ENCODE measurements at places on chromosomes 5 and 9.

DNA sequence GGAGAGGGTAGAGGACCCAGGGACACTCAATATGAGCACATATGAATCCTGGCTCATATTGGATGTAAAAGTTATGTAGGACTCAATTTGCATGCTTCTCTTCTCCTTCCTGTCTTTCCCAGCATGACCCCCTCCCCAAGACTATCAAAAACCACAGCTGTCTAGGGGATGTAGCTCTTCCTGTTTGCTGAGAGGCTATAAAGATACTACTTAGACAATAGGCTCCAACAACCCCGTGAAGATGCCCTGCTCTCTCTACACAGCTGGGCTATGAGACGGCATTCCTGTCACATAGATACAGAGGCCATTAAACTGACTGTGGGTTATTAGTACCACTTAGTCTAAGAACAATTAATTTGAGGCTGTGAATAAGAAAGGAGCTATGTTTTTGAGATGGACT, 56.5 kb upstream of the PCSK1 start:
- H3K4me3 ChIP-seq: no peak overlapping the region
- H3K4me1 ChIP-seq: peaks cover 24% of the 10 kb centered on the region
- no peaks in the 10 kb centered on the region for H3K27me3 ChIP-seq
- no peak overlapping the region for H3K27ac ChIP-seq

DNA sequence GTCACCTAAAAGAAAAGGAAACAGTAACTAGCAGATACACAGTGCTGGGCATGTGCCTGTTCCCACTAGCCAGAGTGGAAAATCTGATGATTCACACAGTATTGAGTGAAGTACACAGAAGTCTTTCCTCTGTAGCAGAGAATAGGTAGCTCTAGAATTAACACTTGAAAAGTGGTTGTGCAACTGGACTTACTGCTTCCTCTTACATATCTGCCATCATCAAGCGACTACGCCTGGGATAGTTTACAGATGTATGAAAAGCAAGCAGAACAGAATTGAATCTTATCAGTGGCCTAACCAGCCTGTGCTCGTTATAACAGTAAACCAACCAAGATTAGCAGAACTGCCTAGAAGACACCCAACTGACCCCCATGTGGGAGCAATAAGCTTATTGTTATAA, 130.6 kb downstream of the DTWD2 start:
- H3K36me3 ChIP-seq: no peaks in the 10 kb centered on the region
- no peak overlapping the region for H3K27ac ChIP-seq
- DNase-seq: no peak
- no peaks in the 10 kb centered on the region for H3K4me1 ChIP-seq
- no peak overlapping the region for H3K4me3 ChIP-seq

GRCh38 chr5:174400461-174400860, 323.9 kb upstream of the MSX2 start:
- no peaks in the 10 kb centered on the region for H3K36me3 ChIP-seq
- no peaks in the 10 kb centered on the region for H3K27me3 ChIP-seq
- no peak for DNase-seq
- no peak overlapping the region for H3K4me3 ChIP-seq
- H3K4me1 ChIP-seq: no peaks in the 10 kb centered on the region

- H3K4me3 ChIP-seq: no peak overlapping the region
- H3K36me3 ChIP-seq: peaks cover 6% of the 10 kb centered on the region
- no peaks in the 10 kb centered on the region for H3K27me3 ChIP-seq
- no peaks in the 10 kb centered on the region for H3K4me1 ChIP-seq
- DNase-seq: no peak
Observed at GRCh38 chr9:14799030-14799429, 76.5 kb upstream of the CER1 start.

DNA sequence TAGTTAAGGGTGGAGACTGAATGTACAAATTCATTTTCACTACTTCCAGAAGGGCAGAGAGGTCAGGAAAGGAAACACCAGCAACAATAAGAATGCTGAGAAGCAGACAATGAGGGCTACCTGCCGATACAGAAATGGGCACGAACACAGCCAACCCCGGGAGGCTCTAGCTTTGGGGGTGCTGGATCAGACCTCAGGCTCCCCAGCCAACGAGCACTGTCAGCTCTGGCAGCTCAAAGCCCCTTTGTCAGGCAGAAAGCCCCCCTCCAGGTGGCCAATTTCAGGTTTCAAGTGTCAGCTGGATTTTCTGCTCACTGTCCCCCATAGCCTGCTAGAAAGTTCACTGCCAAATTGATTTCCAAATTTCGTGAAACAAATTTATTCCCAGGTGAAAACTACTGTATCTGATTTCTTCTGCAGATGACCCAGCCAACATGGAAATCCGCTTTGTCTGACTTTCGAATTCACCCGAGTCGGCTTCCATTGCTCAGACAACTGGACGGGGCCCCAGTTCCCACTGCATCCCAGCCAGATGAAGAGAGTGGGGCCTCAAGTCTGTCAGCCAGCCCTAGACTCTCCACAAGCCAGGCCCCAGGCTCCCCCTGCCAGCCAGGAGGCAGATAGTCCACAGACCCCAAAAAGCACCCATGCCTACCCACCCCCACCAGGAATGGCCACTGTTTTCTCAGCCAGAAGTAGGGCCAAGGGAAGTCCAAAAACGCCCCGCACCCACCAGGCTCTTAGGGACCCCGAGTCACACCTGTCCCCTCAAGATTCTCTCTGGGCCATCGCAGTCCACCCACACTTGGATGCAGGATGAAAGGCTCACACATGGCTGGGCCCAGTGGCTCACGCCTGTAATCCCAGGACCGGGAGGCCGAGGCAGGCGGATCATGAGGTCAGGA, 96.5 kb upstream of the PHYKPL start:
- H3K36me3 ChIP-seq: no peaks in the 10 kb centered on the region
- H3K4me1 ChIP-seq: peaks cover 35% of the 10 kb centered on the region
- no peak overlapping the region for H3K27ac ChIP-seq
- no peak overlapping the region for H3K4me3 ChIP-seq
- no peak for DNase-seq

- no peaks in the 10 kb centered on the region for H3K4me1 ChIP-seq
- no peak overlapping the region for H3K4me3 ChIP-seq
- no peaks in the 10 kb centered on the region for H3K36me3 ChIP-seq
- H3K27me3 ChIP-seq: no peaks in the 10 kb centered on the region
Observed at GRCh38 chr9:101571114-101571513, 23.7 kb downstream of the PPP3R2 start.

GRCh38 chr5:6675784-6676491, 37.3 kb upstream of the TENT4A start:
- no peaks in the 10 kb centered on the region for H3K36me3 ChIP-seq
- H3K4me3 ChIP-seq: no peak overlapping the region
- DNase-seq: no peak

- H3K4me1 ChIP-seq: no peaks in the 10 kb centered on the region
- DNase-seq: no peak
- H3K4me3 ChIP-seq: no peak overlapping the region
- no peak overlapping the region for H3K27ac ChIP-seq
- no peaks in the 10 kb centered on the region for H3K27me3 ChIP-seq
Observed at GRCh38 chr9:108766626-108767161, 89.1 kb downstream of the ACTL7B start.

- H3K27ac ChIP-seq: no peak overlapping the region
- DNase-seq: no peak
- no peak overlapping the region for H3K4me3 ChIP-seq
- H3K27me3 ChIP-seq: peaks cover 21% of the 10 kb centered on the region
Observed at GRCh38 chr9:92807031-92807756, 42.6 kb upstream of the BICD2 start.

- H3K36me3 ChIP-seq: no peaks in the 10 kb centered on the region
- no peaks in the 10 kb centered on the region for H3K4me1 ChIP-seq
- no peaks in the 10 kb centered on the region for H3K27me3 ChIP-seq
- DNase-seq: no peak
- H3K27ac ChIP-seq: no peak overlapping the region
Observed at GRCh38 chr9:98927724-98928123, 16.0 kb upstream of the COL15A1 start.

DNA sequence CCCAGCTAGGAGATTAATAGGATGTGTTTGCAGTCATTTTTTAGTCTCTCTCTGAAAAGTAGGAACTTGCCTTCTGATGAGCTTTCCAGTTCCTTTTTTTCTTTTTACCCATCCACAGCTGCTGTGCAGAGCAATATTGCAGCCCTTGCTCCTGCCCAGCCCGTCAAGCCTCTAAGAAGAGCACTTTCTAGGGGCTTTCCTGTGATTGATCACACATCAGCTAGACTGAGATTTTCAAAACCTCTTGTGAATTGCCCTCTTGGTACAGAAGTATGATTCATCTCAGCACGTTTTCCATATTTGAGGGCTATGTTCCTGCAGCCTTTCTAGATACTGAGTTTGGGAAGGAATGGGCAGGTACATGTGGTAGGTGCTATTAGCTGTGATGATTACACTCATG, 93.9 kb downstream of the GALNT10 start:
- DNase-seq: no peak
- H3K36me3 ChIP-seq: no peaks in the 10 kb centered on the region
- H3K4me1 ChIP-seq: peaks cover 40% of the 10 kb centered on the region

GRCh38 chr5:137856916-137857862, 10.5 kb upstream of the MYOT start:
- peak overlapping the region; percentile 59 for H3K4me3 ChIP-seq
- no peaks in the 10 kb centered on the region for H3K27me3 ChIP-seq
- peaks cover 19% of the 10 kb centered on the region for H3K4me1 ChIP-seq
- no peak for DNase-seq

DNA sequence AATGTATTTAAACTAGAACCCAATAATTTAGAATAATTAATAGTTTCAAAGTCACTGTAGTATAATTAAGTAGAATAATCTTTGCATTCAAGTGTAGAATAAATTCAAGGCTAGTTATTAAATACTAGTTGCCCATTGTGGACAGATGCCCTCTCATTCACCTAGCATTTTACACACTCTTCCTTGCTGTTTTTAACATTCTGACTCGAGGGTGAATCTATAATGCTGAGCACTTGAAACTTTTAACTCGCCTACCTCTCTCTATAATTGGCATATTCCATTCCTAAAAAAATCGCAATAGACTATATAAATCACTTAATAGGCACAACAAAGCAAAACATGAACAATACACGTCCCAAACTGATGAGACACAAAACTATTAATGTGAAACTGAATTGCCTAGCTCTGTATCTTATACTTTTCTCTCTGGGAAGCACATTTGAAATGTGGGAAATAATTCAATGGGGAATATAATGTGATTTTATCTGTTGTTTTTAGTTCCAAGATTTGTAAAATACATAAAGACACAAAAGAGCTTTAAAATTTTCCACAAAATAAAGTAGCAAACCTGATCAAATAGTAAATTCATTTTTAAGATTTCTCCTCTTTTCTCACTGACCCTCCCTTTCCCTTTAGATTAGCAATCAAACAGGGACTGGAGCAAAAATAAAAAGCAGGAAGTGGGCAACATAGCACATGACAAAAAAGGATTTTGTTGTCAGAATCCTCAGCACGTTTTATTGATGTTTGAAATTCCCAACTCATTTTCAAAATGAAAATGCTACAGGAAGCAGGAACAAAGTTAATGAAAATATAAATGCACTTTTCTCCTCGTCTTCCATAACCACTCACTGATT, 295.6 kb downstream of the PDE4D start:
- DNase-seq: no peak
- peaks cover 3% of the 10 kb centered on the region for H3K4me1 ChIP-seq
- H3K36me3 ChIP-seq: no peaks in the 10 kb centered on the region
- H3K27ac ChIP-seq: no peak overlapping the region
- no peaks in the 10 kb centered on the region for H3K27me3 ChIP-seq

Data from thoracic aorta (tissue), 2 donors.